Hematopoietic multipotent progenitor cell treated with erythropoietin and hydrocortisone succinate and interleukin-3 and kit ligand, for 6 days (in vitro differentiated cells): ENCODE measurements at places on chromosomes 7 and 10.

DNA sequence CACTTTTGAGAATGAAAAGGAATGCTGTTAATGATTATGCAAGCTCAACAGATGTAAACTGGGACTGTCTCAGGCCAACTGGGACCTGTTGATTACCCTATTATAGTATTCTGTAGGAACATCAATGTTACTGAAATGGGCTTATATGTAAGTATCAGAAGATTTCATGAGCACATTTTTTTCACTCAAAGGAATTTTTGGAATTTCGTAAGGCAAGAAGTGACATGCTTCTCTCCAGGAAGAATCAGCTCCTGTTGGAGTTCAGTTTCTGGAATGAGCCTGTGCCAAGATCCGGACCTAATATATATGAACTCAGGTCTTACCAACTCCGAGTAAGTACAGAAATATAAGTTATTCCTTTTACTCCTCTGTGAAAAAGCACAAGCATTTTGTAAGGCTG is 19.2 kb downstream of the NIPSNAP2 start:
- DNase-seq: no peak

DNA sequence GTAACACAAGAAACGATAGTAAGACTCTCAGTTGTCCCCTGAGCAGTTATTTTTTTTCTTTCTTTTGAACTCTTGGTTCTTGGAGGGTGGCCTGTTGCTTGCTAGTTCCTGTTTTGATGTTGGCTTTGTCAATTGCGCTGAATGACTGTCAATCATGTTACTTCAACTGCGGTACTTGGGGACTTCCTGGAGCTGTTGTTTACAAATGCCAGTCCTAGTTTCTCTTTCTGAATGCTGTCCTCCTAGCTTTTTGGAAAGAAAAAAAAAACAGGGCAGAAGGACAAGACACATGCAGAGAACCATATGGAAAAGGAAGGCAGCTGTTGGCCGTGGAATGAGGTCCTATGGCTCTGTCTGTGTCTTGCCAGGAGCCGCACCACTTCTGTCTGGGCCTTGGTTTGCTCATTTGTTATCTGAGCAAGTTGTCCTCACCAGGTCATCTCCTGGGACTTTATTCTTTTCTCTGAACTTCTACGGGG is 7.0 kb upstream of the PDCD4 start:
- DNase-seq: peak; percentile 87

DNA sequence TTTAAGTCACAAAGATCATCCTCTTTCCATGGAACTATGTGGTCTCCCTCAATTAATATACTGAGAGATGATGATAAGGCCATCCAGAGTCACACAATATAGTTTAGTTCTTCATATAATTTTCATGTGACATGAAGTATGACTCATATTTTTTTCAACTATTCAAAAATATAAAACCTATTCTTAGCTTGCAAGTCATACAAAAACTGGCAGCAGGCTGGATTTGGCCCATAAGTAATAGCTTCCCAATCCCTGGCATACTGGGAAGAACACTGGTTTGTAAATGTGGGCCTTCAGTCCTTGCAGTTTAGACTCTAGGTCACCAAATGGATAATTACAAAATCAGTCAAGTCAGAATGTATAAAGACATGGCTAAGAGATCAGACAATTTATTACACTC is 356.6 kb downstream of the PPP1R3A start:
- DNase-seq: no peak

DNA sequence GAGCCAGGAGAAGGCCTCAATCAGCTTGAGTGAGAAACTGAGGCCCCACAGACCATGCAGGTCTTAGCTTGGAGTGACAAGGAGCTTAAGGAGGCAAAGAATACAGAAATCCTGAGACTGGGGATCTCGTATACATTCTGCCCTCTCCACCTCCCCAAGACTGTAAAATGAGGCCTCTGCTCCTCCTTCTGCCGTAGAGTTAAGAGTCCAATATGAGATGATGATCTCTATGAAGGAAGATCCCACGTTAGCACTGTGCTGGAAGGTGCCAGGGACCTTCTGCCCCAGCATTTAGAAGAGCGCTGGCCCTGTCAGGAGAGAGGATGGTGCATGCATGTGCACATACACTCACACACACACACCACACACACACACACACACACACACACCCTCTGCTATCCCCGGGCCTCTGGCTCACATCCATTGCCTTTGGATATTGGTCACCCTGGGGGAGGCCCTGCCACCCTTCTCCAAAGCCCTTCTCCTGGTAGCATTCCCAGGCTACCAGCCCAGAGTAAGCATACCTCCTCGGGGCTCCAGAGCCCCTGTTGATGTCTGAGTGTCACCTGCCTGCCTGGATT is 15.0 kb downstream of the ZCCHC24 start:
- no peak for DNase-seq

DNA sequence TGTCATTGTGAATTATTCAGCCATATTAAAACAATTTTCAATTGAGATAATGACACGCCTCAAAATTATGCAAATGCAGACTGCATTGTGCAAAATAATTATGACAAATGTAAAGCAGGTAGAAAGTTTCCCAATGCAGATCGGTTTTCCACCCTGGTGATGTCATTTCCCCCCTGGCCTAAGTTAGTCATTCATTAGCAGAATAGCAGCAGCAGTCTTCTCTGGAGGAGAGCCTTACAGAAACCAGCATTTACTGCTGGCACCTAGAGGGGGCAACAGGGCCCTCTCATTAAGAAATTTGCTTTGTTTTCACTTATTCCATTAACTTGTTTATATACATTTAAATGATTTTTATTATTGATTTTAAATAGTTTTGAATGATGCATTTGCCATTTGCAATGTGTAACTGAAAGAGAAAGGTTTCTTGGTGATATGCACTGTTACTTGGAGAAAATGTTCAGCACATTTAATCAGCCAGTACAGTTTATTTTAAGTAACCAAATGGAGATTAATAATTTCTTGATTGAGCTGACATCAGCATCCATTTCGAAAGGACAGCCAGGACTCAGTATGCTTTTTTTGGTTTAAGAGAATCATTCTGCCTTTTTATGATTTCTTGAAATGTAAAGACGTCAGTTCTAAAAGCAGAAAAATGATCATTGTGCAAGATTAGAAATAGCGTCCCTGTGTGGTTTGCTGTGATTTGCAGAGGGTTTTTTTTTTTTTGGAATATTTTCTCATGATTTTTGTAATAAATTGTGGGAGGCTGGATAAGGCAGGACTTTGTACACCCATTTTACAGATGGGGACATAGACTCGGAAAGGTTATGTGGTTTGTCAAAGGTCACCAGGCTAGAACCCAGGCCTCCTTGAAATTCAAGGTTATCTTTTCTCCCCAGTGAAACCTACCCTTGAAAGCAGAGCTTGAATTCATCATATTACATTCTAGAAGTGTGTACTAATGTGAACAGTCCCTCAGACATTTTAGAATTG is 3.5 kb downstream of the ARID5B start:
- peak; percentile 66 for DNase-seq

DNA sequence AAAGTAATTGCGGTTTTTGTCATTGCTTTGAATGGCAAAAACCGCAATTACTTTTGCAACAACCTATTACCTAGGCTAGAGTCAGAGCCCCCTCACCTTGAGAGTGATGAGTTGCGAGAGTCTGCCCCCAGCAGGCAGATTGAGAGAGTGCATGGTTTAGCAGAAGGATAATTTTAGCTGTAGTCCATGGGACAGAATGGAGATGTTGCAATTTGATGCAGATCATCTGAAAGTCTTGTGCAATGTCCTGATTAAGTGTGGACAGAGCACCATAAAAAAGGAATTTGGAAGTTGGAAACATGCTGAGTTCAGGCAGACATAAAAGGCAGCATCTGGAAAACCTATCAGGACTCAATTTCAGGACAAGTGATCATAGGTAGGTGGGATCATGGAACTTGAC is 48.7 kb downstream of the GPR141 start:
- DNase-seq: peak; percentile 83

DNA sequence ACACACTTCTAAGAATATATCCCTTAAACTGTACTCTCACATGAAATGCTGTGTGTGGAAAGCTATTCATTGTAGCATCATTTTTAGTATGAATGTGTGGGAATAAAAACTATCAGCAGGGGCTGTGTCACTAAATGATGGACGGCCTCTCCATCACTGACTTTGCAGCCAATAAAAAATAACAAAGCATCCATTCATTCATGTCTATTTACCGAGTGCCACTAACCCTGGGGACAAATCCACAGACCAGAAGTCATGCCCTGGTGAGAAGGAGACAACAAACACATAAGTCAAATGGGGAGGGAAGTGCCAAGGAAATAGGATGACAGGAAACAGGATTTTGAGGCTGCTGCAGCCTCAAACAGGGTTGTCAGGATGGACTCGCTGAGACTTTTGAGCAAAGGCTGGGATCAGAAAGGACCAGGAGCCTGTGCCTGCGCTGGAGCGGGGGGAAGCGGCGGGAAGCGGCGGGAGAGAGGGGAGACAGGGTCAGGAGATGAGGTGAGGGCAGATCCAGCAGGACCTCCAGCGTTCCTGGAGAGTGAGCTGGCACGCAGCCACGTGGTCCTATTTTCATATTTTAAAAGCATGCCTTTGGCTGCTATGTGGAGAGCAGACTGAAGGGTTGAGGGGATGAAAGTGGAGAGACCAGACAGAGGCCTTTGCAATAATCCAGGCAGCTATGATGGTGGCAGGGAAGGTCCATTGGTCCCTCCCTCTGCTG is 2.2 kb upstream of the NOM1 start:
- no peak for DNase-seq

DNA sequence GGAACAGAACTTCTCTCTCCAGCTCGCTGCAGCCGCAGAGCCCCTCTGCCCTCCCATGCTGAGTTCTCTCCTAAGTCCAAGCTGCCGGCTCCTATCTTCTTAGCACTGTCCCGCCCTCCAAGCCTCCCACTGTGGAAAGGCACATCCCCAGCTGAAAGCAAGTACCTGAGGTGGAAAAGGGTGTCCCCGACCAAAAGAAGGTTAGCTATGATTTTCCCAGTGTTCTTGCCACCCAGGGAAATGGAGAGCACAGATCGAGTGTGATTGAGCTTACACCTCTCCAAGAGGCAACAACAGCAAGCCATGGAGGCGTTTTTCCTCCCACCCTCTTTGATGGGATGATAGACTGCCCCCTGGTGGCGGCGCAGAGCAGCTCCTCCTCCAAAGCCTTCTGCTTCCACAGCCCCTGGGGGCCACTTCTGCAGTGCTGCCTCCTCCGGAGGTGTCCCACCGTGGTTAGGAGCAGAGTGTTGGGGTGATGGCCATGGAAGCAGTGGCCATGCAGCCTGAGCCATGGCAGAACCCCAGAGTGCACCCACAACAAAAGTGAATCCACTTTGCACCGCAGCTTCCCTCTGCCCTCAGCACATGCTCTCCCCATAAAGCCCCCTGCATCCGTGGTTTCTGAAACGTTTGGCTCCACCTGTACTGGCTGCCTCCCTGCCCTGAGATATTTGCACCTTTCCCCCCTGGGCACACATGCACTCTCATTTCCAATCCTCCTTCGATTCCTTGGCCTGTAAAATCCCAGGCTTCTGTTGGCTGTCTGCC is 143.1 kb upstream of the STK17A start:
- DNase-seq: peak; percentile 83

DNA sequence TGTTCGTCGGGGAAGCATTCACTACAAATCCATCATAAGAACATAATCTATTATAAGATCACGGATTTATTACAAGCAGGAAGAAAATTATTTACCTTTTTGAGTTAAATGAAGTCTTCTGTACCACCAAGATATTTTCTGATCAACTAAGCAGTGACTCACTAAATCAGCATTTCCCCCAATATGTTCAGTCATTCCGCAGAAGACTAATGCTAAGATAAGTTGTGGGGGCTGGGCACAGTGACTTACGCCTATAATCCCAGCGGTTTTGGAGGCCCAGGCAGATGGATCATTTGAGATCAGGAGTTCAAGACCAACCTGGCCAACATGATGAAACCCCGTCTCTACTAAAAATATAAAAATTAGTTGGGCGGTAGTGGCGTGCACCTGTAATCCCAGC is 144.2 kb upstream of the EGR2 start:
- DNase-seq: no peak

DNA sequence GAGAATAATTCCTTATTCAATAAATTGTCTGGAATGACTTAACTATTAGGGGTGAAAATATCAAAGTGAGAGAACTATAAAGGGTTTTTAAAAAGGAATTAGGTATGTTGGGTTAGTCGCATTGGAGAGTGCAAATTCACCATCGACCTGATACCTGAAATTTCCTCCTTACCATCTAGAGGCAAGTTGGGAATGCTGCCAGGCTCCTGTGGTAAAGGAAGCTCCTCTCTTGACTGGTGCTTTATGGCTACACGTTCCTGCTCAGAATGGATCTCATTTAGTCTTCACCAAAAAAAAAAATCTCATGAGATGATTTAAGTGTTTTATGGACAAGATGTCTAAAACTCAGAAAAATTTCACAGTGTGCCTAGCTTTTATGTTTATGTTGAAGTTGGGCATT is 129.8 kb downstream of the EGFR start:
- DNase-seq: no peak

DNA sequence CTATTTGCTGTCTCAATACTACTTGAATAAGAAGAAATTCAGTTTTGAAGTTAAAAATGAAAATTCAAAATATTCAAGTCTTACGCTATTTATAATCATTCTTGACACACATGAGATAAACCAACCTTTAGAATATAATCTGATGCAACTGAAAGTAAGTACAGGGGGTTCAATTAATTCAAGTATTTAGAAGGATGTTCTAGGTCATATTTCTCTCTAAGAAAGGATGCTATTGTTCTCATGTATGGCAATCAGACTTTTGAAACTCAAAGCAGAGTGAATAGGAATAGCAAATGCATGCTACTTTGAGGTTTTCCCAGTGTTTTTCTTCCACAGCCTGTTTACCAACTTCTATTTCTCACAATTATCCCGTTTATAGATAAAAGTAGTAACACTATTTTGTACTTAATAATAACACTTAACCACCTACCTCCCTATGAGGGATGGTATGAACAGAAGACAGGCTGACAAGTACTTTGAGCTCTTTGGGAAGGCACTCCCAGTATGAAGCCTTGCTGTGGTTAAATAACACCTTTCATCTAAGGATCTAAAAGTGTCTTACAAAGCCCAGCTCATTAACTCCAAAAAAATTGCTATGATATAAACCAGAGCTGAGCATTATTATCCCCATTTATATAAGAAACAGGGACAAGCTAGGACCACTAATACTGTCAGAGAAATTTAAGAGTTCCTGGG is 18.0 kb upstream of the SPOCK2 start:
- no peak for DNase-seq

GRCh38 chr7:67794544-67794943 is 797.9 kb downstream of the TYW1 start:
- DNase-seq: no peak

- no peak for DNase-seq
Observed at GRCh38 chr10:102965311-102965851, 47.3 kb downstream of the CNNM2 start.

DNA sequence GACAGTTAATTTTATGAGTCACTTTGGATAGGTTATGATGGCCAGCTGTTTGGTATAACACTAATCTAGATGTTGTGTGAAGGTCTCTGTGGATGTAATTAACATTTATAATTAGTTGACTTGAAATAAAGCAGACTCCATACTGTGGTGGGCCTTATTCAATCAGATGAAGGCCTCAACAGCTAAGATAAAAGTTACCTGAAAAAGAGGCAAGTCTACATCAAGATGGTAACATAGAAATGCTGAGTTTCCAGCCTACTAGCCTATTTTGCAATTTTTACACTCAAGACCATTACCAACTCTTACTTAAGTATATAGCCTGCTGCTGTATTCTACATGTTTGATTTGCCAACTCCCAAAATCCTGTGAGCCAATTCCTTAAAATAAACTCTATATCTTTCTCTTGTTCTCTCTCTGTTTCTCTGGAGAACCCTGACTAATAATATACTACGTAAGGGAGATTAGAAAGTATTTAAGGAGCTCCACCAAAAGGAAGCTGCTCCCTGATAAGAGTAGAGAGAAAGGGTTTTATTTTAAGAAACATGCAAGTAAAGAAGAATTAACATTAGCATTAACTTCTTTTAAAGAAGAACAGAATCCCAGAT is 42.7 kb downstream of the ZNF438 start:
- DNase-seq: no peak

- no peak for DNase-seq
Observed at GRCh38 chr7:144827621-144828020, 8.2 kb downstream of the TPK1 start.
